ENCODE measurements at places on chromosomes 3 and 15. TPM values are rescaled to one million over a fixed set of nuclear protein-coding genes. Genes with fewer than 3 reads are reported as not detected.

RLBP1 gene
- not detected for total RNA-seq

SLC38A3 gene
- total RNA-seq = not detected

SRGAP3 gene
- total RNA-seq = 5.4 TPM

CYP19A1 gene
- not detected for total RNA-seq

TMEM212 gene
- not detected for total RNA-seq

GRCh38 chr15:95944661-95945255 is 385.7 kb upstream of the NR2F2 start:
- DNase-seq = no peak

- no peak for DNase-seq
These were observed 150.5 kb downstream of the MINAR1 start for GRCh38 chr15:79582650-79583049.

DNA sequence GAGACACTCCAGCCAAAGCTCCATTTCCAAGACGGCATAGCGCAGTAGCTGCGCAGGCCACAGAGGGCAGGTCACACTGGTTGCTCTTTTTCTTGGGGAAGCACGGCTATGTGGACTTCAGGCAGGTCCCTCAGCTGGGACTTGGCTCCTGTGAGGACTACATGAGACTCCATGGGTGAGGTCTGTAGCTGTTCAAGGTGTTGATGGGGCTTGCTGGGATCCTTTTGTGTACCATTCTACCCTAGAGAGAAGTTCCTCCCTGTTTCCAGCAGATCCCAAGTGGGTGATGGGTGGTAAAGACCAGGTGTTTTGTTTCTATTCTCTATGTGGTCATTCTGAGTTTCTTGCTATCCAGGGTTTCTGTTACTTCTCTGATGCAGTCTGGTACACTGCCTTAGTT is 183.3 kb downstream of the LPP start:
- no peak for DNase-seq
